Large intestine (tissue), 12 donors: ENCODE measurements at places on chromosomes 11 and 22. TPM values are rescaled to one million over a fixed set of nuclear protein-coding genes. Genes with fewer than 3 reads are reported as not detected.

DNA sequence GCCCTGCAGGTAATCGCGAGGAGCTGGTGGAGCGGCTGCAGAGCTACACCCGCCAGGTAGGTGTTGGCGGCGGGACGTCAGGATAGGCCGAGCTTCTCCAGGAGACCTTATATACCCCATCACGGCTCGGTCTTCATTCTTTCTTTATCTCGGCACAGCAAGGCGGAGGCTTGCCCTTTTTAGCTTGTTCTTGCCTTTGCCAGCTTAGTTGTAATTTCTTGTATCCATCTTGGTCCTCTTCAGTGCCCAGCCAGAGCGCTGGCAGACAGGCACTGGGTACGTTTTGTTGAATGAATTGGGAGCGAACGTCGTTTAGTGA, 459 bp downstream of the SF3B2 start:
- DNase-seq: no peak

- no peak for DNase-seq
Observed at GRCh38 chr11:68093565-68093964, 27.6 kb downstream of the CHKA start.

- no peak for DNase-seq
Observed at GRCh38 chr11:43998308-43998707, 49.5 kb upstream of the ACCSL start.

- peak; percentile 84 for DNase-seq
Observed at GRCh38 chr22:30196141-30196879, 50.2 kb downstream of the LIF start.

DNA sequence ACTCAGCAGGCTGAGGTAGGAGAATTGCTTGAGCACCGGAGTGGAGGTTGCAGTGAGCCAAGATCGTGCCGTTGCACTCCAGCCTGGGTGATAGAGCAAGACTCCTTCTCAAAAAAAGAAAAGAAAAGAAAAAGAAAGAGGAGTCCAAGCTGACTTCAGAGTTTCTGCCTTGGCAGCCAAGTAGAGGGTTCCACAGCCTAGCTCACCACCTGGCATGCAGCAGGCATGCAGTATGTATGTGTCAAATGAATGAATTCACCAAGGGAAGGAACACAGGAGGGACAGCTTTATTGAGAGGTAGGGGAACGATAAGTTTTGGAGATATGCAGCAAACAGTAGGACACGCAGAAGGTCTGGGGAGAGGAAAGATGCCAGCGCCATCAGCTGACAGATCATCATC, 230.4 kb downstream of the BUD13 start:
- no peak for DNase-seq

DNA sequence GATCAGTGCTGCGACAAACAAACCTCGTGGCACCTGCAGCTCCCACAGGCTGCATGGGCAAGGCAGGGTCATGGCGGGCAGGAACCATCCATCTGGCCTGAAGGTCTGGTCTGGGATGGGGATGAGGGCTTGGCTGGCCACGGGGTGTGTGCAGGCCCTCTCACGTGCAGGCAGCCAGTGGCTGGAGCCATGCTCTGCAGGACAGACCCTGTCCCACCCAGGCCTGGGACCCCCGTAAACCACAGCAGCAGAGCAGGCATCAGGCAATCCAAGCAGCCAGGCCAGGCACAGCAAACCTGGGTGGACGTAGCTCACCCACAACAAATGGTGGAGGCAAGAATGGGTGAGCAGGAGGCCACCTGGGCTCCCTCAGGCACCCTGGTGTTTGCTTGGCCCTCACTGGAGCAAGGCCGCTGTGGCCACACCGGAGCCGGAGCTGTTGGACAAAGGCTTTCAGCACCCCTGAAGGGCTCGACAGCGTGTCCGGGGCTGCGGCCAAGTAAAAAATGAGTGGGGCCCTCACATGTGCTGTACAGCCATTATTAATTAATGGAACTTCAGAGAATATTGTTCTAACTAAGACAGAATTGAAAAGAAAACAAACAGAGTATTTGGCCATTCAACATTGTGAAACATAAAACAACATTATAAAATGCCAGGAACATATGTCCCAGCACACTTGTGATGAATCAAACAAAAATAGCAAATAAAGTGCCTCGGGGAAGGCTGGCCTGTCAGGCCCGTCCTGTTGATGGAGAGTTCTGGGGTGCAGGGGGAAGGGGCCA, 24.0 kb upstream of the GNB1L start:
- no peak for DNase-seq

Gene TSPAN18
- polyA plus RNA-seq: 59.1 TPM

DNA sequence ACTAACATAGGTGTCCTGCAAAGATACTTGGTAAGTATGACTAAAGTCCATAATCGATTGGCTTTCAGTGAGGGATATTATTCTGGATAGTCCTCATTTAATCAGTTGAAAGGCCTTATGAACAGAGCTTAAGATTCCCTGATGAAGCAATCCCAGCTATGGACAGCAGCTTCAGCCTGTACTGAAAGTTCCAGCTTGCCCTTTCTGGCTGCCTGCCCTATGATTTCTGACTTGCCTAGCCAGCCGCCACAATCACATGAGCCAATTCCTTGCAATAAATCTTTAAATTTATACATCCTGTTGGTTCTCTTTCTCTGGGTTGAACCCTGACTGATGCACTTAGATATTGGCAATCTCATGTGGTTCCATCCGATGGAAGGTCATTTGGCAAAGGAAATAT, 759.0 kb upstream of the API5 start:
- DNase-seq: no peak

Gene ABCG4
- polyA plus RNA-seq: 1.2 TPM

Gene GALNT18
- 3.7 TPM for polyA plus RNA-seq

Gene C11orf21
- 22.7 TPM for polyA plus RNA-seq

Gene C11orf91
- polyA plus RNA-seq: not detected

DNA sequence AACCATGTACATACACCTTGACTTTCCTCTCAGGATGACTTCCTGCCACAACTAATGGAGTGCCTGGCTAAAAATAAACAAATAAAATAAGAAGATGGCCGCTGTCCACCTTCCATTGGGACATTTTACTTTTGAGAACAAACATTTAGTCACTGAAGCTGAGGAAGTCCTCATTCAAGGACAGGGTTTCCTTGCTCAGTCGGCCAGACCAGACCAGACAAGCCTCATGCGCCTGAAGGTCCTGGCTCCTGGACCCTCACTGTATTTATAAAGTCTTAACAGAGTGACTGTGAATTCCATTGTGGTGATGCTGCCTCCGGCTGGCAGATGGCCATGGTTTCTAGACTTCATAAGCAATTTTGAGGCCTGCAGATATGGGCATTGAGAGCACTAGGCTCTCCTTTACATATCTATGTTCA, 114.5 kb downstream of the MAML2 start:
- no peak for DNase-seq

GRCh38 chr11:92253421-92253820, 28.8 kb downstream of the FAT3 start:
- DNase-seq: no peak

GRCh38 chr11:107704451-107704850, 7.4 kb downstream of the SLN start:
- no peak for DNase-seq

Gene PAX6
- polyA plus RNA-seq: 6.7 TPM

Gene TH
- polyA plus RNA-seq: 1.0 TPM

DNA sequence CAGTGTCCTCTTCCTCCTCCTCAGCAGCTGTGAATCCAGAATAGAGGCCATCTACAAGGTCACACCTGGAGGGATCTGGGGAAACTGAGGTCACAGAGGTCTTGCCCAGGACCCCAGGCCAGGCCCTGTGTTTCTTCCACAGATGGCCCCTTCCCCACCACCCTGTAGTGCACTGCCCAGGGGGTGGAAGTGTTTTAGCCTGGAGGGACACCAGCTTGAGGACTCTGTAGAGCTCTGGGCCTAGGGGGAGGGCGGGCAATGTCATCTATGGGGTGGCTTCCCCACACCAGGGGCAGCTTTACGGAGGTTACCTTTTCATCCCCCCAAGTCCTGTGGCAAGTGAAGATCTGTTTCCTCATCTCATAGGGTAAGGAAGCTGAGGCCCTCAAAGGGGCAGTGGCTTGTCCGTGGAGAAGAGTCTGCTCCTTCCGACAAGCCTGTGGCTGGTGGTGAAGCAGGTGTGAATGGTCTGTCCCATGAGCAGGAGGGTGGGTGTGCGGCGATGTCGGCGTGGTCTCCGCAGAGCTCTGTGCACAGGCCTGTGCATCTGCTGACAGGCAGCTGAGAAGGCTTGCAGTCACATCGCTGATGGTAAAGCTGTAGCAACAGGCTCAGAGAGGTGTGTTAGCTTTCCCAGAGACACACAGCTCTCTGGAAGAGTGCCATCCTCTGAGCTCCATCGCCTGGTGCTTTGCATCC, 74.1 kb upstream of the WNT7B start:
- DNase-seq: no peak

Gene PRR5
- polyA plus RNA-seq: 44.5 TPM

DNA sequence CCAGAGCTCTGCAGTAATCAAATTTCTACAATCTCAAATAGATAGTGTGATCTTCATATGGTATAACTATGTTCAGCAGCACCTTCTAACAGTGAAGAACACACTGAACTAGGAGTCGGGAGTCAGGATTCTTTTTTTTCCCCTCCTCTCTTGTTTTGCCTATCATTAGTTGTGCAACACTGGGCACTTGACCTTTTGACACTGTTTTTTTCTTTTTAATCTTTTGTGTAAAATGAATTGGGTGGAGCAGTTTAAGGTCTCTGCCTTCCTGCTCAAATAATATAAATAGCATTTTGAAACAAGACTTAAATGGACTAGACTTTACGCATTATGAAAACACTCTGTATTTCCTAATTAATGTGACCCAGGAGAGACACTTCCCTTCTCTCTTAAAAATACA, 39.7 kb downstream of the CTSC start:
- DNase-seq: no peak

Gene OSM
- polyA plus RNA-seq: 0.52 TPM

- DNase-seq: no peak
Observed at GRCh38 chr22:21865041-21865440, 2.4 kb downstream of the MAPK1 start.

DNA sequence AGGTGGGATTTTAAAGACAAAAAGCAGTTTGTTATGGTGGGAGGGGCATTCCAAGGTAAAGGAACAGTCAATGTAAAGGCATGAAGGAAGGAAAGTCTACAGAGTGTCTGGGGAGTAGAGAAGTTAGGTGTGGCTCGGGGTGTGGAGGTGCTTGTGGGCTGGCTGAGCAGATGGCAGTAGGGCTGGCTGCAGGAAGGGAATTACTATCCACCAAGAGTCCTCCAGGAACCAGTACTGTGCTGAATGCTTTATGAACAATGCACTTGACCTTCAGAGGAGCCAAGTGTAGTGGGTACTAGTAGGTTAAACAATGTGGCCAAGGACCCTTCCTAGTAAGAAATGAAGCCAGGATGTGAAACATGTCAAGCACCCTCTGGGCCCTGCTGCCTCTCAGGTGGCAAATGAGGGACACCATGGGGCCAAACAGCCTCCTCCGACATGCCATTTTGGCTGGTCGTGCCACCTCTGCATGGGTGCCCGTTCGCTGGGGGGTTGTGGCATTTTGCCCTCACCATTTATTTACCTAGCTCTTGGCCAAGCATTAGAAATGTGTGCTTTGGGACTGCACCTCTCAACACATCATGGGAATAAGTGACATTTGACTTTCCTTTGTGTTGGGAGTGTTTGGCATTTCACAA, 123.6 kb upstream of the TENM4 start:
- DNase-seq: no peak

GRCh38 chr11:75859614-75860013, 44.6 kb downstream of the UVRAG start:
- DNase-seq: no peak

- peak; percentile 26 for DNase-seq
Observed at GRCh38 chr11:17734418-17734911, at the start of gene KCNC1. Gene KCNC1 (plus strand): TSS chr11:17734781. CDS start chr11:17736003, 1,222 bp downstream.

DNA sequence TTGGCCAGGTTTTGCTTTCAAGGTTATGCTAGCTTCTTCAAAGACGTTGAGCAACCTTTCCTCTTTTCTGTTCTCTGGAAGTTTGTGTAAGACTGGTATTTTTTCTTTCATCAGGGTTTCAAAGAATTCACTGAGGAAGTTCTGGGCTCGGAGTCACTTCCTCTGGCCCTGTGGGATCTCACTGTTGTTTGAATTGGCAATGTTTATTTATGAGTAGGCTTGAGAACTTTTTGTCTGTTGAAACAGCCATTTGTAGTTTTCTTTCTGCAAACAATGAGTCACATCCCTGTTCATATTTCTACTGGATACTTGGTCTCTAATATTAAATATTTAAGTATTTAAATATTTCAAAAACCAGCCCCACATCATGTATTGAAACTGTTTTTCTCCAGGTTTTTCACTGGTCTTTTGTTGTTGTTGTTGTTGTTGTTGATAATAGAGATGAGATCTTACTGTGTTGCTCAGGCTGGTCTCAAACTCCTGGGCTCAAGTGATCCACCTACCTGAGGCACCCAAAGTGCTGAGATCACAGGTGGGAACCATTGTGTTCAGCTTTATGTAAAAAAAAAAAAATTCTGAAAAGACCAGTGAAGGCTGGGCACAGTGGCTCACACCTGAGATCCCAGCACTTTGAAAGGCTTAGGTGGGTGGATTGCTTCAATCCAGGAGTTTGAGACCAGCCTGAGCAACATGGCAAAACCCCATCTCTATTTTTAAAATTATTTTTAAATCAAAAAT, 26.9 kb downstream of the SUSD2 start:
- peak; percentile 14 for DNase-seq

GRCh38 chr11:1761857-1762536, 1.7 kb downstream of the CTSD start:
- no peak for DNase-seq

- DNase-seq: no peak
Observed at GRCh38 chr11:25038131-25038530, 541.3 kb downstream of the LUZP2 start.

DNA sequence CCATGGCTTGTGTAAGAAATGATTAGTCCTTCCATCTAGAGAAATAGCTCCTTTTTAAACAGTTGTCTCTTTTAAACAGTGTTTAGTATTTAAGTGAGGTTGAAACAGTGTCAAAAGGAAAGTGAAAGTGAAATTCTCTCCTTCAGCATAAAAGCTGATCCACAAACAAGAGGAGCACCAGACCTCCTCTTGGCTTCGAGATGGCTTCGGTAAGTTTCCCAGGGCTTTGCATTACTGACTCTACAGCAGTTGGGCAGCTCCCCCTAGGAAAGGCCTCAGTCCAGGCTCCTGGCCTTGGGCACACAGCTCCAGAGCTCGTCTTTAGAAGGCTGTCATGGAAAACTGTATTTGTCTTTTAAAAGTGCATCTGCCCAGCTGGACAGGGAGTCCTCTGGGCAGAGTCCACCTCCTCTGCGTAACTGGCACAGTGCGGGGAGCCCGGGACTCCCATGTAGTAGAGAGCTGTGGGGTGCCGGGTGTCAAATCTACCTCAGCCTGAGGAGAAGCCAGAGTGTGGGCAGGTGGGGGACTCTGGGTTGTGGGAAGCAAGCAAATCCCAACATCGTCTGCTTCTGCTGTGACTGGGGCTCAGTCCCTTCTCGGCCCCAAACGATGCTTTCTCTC, at the start of gene PLAAT4:
TSS of gene PLAAT4 (plus strand) at position 140 of the 624 bp plus-strand sequence. CDS start at position 201, 61 bp downstream.
- peak; percentile 79 for DNase-seq
